ENCODE measurements at places on chromosomes 4 and X. TPM values are rescaled to one million over a fixed set of nuclear protein-coding genes. Genes with fewer than 3 reads are reported as not detected.

CLCN4 gene
- 0.84 TPM for total RNA-seq

ZAR1 gene
- not detected for total RNA-seq

TRIML2 gene
- total RNA-seq: not detected

GPR34 gene
- 0.40 TPM for total RNA-seq

ATXN3L gene
- total RNA-seq: not detected

TEX11 gene
- not detected for total RNA-seq

PNPLA4 gene
- total RNA-seq: 36.0 TPM

FATE1 gene
- not detected for total RNA-seq

CSAG2 gene
- total RNA-seq: not detected

FAM156A gene
- 6.8 TPM for total RNA-seq

SPANXA2 gene
- not detected for total RNA-seq

GPR119 gene
- not detected for total RNA-seq

ARSH gene
- total RNA-seq: 0.40 TPM

All from esophagus mucosa (tissue), 1 donor.